ENCODE measurements at places on chromosomes 4 and X. TPM values are rescaled to one million over a fixed set of nuclear protein-coding genes. Genes with fewer than 3 reads are reported as not detected.

Gene MAGEA1
- not detected for total RNA-seq

Gene ZFYVE28
- total RNA-seq = 6.1 TPM

DNA sequence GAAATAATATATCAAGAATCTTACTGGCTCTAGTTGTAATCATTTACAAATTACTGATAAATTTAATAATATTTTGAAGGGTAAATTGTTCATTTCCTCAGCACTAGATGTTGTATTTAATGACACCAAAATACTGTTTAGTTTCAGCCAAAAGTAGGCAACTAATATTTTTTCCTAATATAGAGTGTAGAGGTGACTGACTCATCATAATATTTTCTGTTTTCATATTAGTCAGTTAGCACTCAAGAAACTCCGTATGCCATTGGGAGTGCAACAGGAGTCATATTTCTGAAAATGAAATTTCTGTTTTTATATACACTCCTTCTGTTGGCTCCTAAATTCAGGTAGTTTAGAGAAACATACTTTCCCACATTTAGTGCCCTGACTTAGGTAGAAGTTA is 36.6 kb upstream of the PTPN13 start:
- no peak overlapping the region for H3K4me3 ChIP-seq
- H3K27ac ChIP-seq = no peak overlapping the region
- peaks cover 7% of the 10 kb centered on the region for H3K27me3 ChIP-seq

DNA sequence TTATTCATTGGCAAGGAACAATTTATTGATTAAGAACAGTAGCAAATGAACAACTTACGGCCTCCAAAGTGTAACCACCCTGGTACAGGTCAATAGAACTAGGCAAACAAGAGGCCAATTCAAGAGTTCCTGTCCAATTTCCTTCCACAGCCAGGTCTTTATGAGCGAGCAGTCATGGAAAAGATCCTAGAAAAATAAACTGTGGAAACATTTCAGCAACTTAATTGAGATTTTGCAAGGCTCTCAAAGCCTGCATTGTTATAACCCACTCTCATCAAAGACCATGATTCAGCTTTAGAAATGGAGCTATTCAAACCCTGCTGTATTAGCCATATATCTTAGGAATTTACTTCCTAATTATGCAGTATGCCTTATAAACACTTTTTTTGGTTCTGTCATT is 43.6 kb downstream of the UNC5C start:
- no peaks in the 10 kb centered on the region for H3K27me3 ChIP-seq
- no peaks in the 10 kb centered on the region for H3K36me3 ChIP-seq
- H3K4me3 ChIP-seq = no peak overlapping the region
- H3K4me1 ChIP-seq = no peaks in the 10 kb centered on the region

DNA sequence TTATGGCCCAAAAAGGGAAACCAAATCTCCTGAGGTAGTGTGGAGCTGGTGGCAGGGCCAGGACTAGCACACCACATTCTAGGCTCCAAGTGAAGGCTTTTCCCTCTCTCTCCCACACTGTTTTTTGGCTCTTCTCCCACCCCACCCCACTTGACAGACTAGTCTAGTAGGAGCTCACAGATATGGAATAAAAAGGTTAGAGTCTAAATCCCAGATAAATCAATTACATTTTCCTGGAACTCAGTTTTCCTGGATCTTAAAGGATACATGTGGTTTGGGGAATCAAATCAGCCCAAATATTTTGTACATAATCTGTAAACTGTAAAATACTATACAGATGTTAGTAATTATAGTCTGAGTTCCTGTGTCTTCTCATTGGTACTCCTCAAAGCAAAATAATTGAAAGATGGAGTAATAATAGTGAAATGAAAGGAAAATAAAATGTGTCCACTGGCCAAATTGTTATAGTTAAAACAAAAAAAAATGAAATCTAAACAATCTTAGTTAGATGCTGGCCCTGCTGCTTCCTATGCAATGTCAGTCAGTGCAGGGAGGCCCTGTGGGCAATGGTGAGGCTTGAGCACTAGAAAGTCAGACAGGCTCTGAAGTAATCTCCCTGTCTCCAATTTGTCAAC is 370.4 kb upstream of the CPEB2 start:
- no peaks in the 10 kb centered on the region for H3K36me3 ChIP-seq
- DNase-seq = no peak
- no peaks in the 10 kb centered on the region for H3K27me3 ChIP-seq
- H3K27ac ChIP-seq = no peak overlapping the region
- H3K4me1 ChIP-seq = no peaks in the 10 kb centered on the region

GRCh38 chr4:71338846-71339593 is at the start of gene SLC4A4:
SLC4A4 (plus strand) TSS chr4:71339020.
- H3K36me3 ChIP-seq = no peaks in the 10 kb centered on the region
- H3K4me1 ChIP-seq = peaks cover 13% of the 10 kb centered on the region

- no peak for DNase-seq
- H3K27ac ChIP-seq = no peak overlapping the region
- no peaks in the 10 kb centered on the region for H3K27me3 ChIP-seq
- H3K36me3 ChIP-seq = peaks cover 7% of the 10 kb centered on the region
- peaks cover 25% of the 10 kb centered on the region for H3K4me1 ChIP-seq
- no peak overlapping the region for H3K4me3 ChIP-seq
Observed at GRCh38 chrX:66042307-66043077, 2.6 kb upstream of the VSIG4 start.

GRCh38 chr4:92714640-92715039 is 410.9 kb downstream of the GRID2 start:
- no peak overlapping the region for H3K27ac ChIP-seq
- no peaks in the 10 kb centered on the region for H3K4me1 ChIP-seq
- H3K4me3 ChIP-seq = no peak overlapping the region
- no peaks in the 10 kb centered on the region for H3K27me3 ChIP-seq

- H3K36me3 ChIP-seq = no peaks in the 10 kb centered on the region
- no peak overlapping the region for H3K27ac ChIP-seq
- H3K27me3 ChIP-seq = no peaks in the 10 kb centered on the region
- no peak for DNase-seq
Observed at GRCh38 chr4:163280703-163281519, 51.5 kb downstream of the NPY1R start.

GRCh38 chr4:185018834-185019455 is 655 bp downstream of the HELT start:
- peaks cover 8% of the 10 kb centered on the region for H3K4me1 ChIP-seq
- DNase-seq = no peak
- H3K27ac ChIP-seq = no peak overlapping the region
- H3K36me3 ChIP-seq = peaks cover 2% of the 10 kb centered on the region
- H3K4me3 ChIP-seq = no peak overlapping the region

- H3K4me3 ChIP-seq = no peak overlapping the region
- no peaks in the 10 kb centered on the region for H3K36me3 ChIP-seq
- H3K4me1 ChIP-seq = no peaks in the 10 kb centered on the region
- no peak for DNase-seq
- no peaks in the 10 kb centered on the region for H3K27me3 ChIP-seq
Observed at GRCh38 chrX:5774446-5774845, 454.2 kb downstream of the NLGN4X start.

DNA sequence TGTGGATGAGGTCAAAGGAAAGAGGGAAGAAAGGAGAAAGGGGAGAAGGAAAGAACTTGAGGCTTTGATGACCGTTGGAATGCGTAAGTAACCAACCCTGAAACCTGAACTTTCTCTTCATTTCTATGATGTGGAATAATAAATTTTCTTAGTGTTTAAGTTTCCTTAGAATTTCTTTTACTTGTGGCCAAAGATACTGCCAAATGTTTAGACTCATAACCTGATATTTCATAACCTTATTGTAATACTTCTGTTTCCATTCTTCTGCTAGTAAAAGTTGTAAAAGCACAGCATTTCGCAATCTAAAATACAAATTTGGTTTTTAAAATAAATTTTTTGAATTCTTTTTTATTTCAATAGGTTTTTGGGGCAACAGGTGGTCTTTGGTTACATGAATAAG is 258.5 kb upstream of the GIMD1 start:
- no peaks in the 10 kb centered on the region for H3K4me1 ChIP-seq
- H3K36me3 ChIP-seq = no peaks in the 10 kb centered on the region
- no peak overlapping the region for H3K4me3 ChIP-seq
- no peaks in the 10 kb centered on the region for H3K27me3 ChIP-seq

GRCh38 chr4:26023203-26023972 is 109.4 kb downstream of the SMIM20 start:
- H3K27me3 ChIP-seq = peaks cover 22% of the 10 kb centered on the region
- no peak overlapping the region for H3K27ac ChIP-seq
- H3K4me3 ChIP-seq = no peak overlapping the region
- H3K36me3 ChIP-seq = no peaks in the 10 kb centered on the region
- peaks cover 4% of the 10 kb centered on the region for H3K4me1 ChIP-seq

DNA sequence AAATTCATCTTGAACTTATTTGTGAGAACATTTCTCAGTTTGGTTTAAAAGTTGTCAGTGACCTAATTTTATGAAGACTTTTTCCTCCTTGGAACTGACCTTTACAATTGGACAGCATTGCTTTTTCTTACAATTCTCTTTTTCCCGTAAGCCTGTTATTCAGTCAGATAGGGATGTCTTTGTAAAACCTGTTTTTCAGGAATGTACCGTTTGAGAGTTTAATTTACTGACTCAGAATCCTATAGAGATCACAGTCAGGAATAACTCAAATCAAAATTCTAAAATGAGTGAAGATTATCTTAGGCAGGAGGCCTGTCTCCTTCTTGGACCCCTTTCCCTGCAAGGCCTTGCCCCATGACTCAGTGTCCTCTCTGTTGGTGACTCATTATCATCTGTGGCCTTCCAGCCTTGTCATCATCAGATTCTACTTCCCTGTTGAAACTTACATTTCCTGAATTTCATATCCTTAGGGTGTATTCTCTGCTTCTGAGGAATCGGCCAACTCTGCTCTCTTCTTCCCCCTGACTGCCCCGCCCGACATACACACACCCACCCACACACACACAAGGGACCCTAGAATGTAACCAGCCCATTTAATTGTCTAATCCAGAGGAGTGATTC is 99.8 kb downstream of the ARHGAP10 start:
- no peak for DNase-seq
- no peaks in the 10 kb centered on the region for H3K4me1 ChIP-seq
- H3K27ac ChIP-seq = no peak overlapping the region
- no peaks in the 10 kb centered on the region for H3K36me3 ChIP-seq

DNA sequence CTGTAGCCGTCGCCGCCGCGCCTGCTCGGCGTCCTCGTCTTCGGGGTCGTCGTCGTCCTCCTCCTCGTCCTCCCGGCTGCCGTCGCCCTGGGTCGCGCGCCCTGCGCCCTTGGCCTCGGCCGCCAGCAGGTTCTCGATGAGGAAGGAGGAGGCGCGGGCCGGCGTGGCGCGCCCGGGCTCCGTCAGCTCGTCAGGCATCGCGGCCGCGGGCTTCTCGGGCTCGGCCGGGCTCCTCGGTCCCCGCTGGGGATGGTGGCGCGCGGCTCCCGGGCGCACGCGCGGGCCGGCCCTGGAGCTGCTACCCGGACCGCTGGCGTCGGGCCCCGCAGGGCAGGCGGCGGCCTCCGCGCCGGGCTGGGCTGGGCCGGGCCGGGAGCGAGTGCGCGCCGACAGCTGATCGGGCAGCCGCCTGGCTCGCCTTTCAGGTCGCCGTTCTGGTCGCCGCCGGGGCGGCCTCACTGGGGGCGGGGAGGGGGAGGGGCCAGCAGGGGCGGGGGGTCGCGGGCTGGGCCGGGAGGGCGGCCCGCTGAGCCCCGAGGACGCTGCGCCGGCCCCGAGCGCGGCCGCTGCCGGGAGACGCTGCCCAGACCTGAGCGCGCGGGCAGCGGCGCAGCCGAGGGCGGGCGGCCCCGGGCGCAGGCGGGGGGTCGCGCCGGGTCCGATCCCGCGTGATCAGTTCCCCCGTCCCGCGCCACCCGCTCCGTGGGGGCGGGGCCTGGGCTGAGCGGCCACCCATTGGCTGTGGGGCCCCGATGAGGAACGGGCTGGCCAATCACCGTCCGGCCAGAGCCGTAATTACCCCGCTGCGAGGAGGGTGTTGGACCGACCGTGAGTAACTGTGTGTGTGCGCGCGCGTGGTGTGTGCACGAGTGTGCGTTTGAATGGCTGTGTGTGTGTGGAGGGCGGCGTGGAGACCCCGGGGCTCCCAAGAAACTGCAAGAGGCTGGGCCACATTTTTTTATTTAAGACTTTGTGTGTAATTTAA is at the start of gene HMX1:
Gene HMX1, minus strand, starts transcription at position 423 of the 985 bp plus-strand sequence. Its CDS starts 225 bp downstream, at position 198.
- no peaks in the 10 kb centered on the region for H3K36me3 ChIP-seq
- H3K4me3 ChIP-seq = peak within 1 kb of the TSS; percentile 19
- no peak for DNase-seq
